Upper lobe of right lung (tissue), 1 donor: ENCODE measurements at places on chromosomes 11 and 22.
A peak's percentile ranks its signal among the peaks of the same experiment; 100 is the strongest.

DNA sequence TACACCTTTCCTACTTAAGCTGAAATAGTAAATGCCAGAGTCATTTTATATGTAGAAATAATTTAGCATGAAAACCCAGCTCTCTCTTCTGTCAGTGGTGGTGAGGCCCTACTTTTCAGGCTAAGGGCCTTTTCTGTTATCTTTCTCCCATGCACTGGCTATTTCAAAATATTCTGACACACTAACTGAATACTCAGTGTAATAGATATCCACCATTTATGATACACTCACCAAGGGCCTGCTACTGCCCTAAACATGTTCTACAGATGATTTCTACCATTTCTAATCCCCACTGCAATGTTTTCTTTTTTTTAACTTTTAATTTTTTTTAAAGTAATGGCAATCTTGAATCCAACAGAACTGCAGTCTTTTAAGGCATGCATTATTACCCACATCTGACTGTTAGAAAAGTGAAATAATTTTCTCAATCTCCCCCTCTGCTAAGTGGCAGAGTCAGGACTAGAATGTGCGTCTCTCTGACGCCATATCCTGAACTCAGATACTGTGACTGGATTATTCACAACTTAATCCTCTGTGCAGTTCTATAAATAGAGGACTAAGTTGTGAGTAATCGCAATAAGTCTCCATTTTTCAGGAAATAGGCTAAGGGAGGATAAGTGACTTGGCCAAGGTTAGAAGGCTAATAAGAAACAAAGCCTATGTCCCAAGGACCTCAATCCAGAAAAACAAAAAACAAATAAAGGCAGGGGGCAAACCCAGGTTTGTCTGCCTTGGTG, 44.0 kb downstream of the GRAMD1B start:
- DNase-seq, result no peak

DNA sequence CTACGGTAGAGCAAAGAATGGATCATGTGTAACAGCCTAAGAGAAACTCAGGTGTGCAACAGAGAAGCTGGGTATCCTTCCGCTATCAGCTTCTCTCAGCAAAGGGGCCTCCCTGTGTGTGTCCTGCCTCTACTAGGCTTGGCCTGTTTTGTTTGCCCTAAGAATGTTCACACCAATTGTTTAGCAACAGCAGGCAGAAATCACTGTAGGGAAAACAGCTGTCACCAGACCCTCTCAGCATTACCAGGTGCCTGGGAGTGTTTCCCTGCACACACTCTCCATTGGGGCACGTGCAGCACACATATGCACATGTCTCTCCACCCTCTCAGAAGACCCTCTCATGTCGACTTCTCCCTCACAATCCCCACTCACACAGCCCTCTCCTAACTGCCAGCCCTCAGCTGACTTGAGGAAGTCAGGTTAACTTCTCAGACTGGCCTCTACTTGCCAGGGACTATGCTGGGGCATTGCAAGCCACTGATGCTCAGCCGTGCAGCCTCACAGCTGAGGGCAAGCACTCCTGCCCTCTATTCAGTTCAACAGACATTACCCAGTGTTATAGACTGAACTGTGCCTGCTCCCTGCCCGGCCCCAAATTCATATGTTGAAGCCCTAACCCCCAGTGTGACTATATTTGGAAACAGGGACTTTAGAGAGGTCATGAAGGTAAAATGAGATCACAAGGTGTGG, 97.6 kb downstream of the TRIM29 start:
- no peak for DNase-seq

GRCh38 chr11:69934861-69935494, 115.8 kb upstream of the FGF3 start:
- DNase-seq, result peak; percentile 53

DNA sequence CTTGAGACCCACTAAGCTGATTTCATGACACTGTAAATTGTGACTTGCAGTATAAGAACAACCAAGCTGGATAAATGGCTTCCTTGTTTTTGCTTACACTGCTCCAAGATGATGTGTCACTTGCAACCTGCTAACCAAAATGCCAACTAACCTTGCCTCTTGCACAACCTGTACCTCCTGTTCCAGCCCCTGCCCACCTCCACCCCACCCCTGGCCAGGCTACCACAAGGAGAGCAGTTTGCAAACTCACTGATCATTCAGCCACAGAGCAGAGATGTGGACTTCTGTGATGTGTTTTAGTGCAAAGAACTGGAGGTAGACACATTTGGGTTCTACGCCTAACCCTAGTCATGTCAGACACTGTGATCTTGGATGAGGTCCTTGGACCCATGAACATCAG, 4.3 kb upstream of the APOL6 start:
- no peak for DNase-seq

- DNase-seq, result no peak
These were observed 29.4 kb upstream of the TMEM86A start for GRCh38 chr11:18669219-18669596.

DNA sequence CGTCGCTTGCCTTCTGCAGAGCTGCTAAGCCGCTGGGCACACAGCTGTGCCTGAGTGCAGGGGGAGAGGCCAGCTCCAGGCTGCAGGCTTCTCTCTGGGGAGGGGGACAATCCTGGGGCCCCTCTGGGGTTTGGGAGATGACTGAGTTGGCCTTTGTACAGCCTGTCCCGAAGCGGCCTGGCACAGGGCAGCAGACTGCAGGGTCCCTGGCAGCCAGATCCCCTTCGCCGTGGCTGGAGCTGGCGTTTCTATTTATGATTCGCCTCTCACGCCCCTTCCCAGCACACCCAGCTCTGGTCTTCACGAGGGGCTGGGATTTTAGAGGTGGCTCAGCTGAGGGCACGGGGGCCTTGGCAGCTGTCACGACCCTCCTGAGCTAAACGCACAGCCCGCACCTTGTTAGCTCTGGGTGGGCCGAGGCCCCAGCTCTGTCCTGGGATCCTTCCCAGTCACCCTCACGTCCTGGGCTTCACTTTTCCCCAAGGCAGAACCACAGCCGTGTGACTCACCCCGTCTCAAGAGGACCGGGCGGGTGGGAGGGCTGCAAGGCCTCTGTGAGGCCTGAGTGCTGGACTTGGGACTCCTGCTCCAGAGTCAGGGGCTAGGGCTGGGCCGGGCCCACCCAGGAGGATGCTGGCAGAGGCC, 18.4 kb downstream of the OSBPL5 start:
- no peak for DNase-seq

DNA sequence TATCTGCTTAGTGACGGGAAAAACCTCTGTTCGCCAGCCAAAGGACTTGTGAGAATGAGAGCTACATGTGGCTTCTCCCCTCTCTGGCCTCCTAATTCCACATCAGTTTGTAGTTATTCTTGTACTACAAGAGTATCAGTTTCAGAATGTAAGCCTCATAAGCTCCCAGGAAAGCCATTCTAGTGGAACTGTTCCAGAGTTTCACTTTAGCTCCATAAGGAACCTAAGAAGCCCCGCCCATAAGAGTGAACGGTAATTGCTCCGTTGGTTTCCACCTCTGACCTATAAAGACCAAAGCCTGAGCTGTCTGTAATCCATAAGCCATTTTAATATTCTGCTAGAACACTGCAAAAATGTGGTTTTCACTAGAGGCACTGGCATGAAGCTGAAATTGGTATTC, 53.0 kb downstream of the SIK3 start:
- DNase-seq, result no peak

- no peak for DNase-seq
These were observed 440.1 kb downstream of the MIAT start for GRCh38 chr22:27097506-27097905.

- DNase-seq, result no peak
These were observed 500.6 kb upstream of the CHORDC1 start for GRCh38 chr11:90723475-90723874.

DNA sequence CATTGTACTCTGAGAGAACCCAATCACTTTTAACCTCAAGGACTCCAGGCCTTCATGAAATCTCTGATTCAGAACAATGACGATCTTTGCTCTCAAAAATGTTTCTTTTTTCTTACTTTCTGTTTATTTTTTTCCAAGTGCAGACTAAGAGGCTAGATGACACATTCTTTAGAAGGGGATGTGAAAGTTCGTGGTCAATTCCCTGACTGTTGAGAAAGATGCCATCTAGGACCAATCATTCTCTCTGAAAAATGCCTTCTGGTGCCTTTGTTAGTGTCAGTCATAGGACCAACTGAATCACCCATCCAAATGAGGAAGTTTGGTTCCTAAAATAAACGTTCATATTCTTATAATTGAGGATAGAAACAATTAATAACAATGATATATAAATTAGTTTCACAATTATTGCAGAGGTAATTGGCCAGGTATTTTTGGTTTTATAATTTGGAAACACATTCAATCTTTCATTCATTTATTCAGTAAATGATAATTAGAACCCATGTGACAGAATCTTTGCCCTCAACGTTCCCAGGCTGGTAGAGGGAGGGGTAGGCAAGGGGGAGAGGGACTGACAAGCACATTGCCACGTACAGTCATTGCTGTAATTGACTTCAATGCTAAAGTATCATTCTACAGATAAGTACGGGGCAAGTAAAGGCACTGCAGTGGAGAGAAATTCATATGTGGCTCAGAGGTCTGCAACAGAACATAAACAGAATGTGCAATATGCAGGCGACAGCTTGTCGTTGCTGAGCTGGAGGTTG, 333.4 kb upstream of the MPPED2 start:
- no peak for DNase-seq

- peak; percentile 41 for DNase-seq
These were observed 78.5 kb downstream of the MORC2 start for GRCh38 chr22:30889996-30890480.

GRCh38 chr11:131814108-131814507, 443.7 kb downstream of the NTM start:
- DNase-seq, result no peak

- no peak for DNase-seq
These were observed 10.7 kb downstream of the IL2RB start for GRCh38 chr22:37138849-37139561.

GRCh38 chr11:18791207-18791968, at the start of gene PTPN5:
PTPN5 (minus strand) TSS chr11:18791798; CDS start chr11:18771958, 19,840 bp downstream.
- no peak for DNase-seq

- DNase-seq, result no peak
These were observed 509.4 kb upstream of the RAG2 start for GRCh38 chr11:37107415-37107814.

DNA sequence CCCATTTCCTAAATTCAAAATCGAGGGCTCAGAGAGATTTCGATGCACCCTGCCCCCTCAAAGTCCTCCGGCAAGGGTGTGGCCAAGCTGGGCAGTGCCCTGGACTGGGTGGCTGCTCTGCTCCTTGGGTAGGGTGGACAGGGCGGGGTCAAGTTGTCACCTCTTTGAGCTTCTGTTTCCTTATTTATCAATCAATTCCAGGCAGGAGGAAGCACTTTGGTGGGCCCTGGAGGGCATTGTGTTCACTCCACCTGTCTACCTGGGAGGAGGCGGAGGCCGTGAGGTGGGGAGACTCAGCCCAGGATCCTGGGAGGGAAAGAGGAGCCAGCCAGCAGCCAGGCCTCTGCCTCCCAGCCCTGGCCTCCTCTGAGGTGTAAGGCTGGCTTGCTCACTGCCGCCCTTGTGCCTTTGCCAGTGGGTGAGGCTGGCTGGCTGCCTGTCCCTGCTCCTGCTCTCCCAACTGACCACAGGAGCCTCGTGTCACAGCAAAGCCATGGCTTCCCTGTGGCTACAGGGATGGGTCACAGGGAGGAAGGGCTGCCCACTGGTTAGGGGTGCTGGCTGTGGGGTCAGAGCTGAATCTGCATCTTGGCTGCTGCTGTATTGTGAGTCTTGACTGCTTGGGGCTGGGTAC, 25.5 kb upstream of the SHISAL1 start:
- DNase-seq, result no peak

GRCh38 chr11:93193731-93194130, 4.1 kb downstream of the SLC36A4 start:
- no peak for DNase-seq

DNA sequence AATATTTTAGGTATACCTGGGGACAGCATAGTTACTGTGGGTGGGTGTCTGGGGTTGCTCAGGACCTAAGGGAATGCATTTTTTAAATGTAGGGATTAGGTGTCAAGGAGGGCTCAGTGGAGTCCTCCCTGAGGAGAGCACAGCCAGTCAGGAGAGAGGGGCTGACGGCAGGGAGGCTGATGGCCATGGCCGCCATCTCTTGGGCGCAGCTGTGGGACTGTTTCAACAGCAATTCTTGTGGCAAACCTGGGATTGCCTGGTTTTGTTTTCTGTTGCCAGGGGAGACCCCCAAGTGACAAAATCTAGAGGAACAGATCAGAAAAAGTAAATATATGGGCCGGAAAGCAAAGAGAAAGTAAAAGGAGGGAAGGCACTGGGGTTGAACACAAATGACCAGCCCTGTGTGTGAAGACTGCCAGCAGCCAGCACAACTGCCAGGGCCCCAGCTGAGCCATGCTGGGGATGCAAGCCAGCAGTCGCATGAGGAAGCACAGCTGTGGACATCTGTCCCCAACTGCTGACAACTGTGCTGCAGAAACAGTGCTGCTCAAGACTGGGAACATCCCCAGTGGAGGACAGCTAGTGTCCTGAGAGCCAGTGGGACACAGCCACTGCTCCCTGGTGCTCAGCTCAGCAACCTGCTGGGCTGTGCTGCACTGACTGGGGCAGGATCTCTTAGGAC, 10.5 kb downstream of the MIF start:
- DNase-seq, result no peak

DNA sequence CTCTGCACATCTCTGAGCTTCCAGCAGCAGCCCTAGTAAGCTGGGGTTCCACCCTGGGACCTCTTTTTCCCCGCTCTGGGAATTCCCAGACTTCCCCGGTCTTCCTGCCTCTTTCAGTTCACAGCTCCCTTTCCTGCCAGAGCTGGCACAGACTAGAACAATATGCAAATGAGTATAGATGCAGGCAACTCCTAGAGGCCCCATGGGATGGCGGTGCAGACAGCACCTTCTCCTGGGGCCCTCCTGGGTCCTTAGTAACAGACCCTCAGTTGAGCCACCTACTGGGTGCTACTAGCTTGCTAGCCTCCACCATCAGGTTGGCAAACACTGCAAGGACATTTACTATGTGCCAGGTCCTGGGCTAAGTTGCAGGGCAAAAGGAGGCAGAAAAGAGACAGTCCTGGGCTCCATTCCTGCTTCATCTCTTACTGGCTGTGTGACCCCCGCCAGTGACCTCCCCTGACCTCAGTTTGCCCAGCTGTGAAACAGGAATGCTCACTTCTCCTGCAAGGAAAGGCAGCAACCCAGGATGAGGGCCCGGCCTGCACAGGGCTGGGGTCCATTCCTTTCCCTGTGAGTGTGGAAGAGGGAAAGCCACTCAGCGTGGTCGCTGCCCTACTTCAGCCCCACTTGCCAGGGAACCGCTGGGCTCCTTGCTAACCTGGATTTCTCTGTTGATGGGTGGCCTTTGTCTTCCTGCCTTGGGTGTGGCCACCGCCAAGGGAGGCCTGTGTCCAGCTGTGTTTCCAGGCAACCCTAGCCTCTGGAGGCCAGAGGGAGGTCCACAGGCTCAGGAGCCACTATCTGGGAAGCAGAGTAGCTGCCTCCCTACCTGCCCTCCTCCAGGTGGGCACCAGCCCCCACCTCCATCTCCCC, 7.3 kb downstream of the RELT start:
- DNase-seq, result no peak
